Mesendoderm (in vitro differentiated cells): ENCODE measurements at places on chromosomes 12 and 14.

GRCh38 chr12:8678661-8679111 lies 16.1 kb upstream of the MFAP5 start:
- peak; percentile 59 for DNase-seq

GRCh38 chr12:113325916-113326315 lies 9.0 kb downstream of the SLC8B1 start:
- no peak for DNase-seq

DNA sequence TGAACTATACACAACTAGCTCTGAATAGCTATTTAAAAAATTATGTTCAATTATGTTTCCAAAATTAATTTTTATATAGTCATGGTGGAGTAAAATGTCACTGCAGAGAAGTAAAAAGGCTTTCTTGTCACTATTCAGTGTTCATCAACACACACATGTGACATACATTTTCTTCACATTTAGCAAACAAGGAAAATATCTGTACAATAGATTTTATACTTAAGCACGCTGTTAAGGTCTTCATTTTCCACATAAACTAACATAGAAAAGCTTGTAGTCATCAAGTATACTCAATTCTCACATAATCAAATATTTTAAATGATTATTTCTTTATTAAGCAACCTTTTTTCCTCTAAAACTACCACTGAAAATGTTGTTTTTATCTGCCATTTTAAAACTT lies 141.2 kb upstream of the DIO2 start:
- no peak for DNase-seq

DNA sequence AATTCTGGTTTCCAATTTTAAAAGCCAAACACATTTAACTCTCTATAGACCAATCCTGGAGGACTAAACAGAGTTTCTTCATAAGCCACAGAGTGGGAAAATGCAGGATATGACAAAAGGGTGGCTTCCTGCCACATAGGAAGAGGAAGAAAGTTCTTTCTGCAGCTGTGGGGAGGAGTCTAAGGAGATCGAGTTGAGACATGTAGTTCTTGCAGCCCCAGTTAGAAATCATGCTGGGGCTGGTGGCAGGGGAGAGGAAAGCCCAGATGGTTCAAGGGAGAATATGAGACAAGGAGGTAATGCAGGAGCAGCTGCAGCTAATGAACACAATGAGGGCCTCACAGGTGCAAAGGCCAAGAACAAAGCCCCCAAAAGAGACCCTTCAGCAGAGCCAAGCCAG lies 85.0 kb upstream of the ARID2 start:
- DNase-seq = no peak

DNA sequence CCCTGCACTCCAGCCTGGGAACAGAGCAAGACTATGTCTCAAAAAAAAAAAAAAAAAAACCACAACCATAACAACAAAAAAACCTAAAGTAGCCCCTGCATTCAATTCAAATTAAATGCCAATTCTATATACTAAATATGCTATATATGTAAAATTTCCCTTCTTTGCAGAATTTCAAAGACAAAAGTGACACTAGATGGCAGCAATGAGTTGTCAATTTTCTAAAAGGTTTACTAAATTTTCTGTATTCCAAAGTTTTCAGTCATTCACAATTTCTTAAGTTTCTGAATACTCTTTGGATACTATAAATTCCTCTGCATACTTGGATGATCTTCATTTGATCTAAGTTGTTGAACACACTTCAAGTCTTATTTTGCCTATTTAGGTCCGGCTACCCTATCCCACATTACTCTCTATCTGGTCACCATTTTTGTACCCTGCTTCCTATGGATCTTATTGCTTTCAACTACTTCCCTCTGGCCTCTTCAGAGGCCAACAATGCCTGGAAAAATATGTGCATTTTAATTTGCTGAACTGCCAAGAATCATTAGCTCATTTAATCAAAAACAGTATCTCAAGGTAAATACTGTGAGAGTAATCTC lies 27.9 kb downstream of the HNRNPC start:
- no peak for DNase-seq

GRCh38 chr14:54683882-54684794 lies 117.2 kb downstream of the SAMD4A start:
- DNase-seq = peak; percentile 79

GRCh38 chr14:53153702-53154112 lies 584 bp upstream of the DDHD1 start:
- no peak for DNase-seq

DNA sequence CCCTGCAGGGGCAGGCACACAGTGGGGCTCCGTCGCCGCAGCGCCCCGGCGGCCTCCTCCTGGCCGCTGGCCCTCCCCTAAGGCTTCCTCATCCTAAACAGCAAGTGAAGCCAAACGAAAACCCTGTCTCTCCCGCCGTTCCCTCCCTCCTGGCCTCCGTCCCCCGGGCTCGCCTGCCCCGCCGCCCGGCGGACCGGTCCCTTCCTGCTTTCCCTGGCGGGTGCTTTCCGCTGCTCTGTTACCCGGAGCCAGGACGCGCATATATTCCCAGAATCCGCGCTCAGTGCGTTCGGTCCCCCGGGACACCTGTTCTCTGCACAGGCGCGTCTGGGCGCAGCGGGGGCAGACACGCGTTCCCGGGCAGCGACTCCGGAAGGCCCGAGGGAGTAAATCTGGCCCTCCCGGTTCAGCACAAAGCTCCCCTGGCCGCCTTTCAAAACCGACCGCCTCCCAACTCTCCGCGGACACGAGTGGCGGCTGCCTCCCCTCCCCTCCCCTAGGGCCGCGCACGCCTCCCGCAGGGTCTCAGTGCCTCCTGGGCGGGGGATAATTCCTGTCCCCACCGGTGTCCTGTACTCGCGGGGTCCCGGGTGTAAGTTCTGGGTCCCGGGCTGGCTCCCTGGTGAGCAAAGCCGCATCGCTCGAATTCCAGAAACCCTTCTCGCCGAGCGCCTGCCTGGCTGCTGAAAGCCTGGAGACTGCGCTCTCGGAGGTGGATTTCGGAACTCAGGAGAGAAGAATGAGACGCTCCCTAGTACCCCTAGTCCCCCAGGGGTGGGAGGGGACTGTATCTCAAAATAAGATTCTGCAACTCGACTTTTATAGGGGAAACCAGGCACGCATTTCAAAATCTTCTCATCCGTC lies 21.4 kb upstream of the CEP170B start:
- DNase-seq = peak; percentile 84

- DNase-seq = no peak
These were observed 2.0 kb upstream of the HECTD1 start for GRCh38 chr14:31209605-31210004.

DNA sequence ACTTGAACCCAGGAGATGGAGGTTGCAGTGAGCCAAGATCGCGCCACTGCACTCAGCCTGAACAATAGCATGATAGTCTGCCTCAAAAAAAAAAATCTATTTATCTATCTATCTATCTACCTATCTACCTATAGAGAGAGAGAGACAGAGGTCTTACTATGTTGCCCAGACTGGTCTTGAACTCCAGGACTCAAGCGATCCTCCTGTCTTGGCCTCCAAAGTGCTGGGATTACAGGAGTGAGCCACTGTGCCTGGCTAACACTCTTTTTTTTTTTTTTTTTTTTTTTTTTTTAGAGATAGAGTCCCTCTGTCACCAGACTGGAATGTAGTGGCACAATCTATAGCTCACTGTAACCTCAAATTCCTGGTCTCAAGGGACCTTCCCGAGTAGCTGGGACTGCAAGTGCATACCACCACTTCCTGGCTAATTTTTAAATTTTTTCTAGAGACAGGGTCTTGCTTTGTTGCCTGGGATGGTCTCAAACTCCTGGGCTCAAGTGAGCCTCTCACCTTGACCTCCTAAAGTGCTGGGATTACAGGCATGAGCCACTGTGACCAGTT lies 1.9 kb downstream of the FAM186A start:
- DNase-seq = peak; percentile 82

DNA sequence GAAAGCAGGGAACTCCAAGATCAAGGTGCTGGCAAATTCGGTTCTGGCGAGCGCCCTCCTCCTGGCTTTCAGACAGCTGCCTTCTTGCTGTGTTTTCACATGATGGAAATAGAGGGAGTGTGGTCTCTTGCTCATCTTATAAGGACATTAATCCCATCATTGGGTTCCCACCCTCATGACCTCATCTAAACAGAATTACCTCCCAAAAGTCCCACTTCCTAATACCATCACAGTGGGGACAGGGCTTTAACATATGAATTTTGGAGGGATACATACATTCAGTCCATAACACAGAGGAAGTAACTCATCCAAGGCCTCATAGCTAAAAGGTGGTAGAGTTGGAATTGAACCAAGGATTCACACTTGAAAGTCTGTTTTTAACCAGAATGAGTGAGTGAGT lies 28.6 kb downstream of the DYRK2 start:
- DNase-seq = no peak

- DNase-seq = no peak
These were observed 137.5 kb downstream of the FBXL14 start for GRCh38 chr12:1456885-1457284.

DNA sequence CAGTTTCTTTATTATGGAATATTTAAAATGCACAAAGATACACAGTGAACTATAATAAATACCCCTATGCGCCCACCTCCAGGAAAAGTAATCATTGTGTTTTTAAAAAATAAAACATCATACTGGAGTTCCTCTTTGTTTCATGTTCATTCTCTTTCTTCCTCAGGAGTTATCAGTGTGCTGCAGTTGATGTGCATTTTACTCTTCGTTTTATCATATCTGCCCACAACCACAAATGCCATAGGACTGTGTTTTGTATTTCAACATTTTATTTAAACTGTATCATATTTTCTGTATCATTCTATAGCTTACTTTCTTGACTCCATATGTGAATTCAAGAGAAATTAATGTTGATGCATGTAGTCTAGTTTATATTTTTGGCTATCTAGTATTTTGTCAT lies 53.9 kb downstream of the TSHR start:
- DNase-seq = no peak

DNA sequence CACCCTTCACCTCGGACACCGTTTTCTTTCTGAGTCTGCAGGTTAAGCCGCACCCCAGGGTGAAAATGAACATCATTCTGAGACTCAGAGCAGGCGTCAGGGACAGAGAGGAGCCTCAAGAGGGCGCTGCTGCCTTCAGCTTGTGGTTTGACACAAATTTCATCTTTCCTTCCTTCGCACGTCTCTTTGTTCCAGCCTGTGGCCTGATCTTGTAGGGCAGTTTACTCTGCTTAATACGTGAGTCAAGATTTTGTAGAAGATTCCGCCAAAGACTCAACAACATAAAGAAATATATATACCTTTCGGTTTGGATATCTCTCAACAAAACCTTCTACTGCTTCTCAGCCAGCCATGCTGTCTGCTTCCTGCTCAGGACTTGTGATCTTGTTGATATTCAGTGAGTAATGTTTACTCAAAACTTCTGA lies 329.3 kb upstream of the OR4E1 start:
- peak; percentile 63 for DNase-seq

DNA sequence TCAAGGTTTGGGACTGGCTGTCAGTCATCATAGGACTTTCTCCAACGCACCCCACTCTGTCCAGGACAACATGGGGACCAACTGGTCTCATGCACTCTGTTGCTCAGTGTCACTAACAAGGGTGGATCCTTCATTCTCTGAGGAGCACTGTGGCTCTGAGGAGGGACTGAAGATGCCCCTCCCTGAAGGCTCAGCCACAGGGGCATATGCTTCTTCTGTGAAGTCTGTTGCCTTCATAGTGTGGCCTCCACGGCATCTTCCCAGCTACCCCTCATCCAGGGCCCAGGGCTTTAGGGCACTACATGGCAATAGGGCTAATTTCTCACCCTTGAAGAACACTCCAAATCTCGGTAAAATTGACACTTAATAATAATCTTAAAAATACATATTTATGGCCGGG lies 14.3 kb upstream of the IFI27L2 start:
- no peak for DNase-seq

- DNase-seq = no peak
These were observed 16.7 kb downstream of the DHX37 start for GRCh38 chr12:124972211-124972610.

DNA sequence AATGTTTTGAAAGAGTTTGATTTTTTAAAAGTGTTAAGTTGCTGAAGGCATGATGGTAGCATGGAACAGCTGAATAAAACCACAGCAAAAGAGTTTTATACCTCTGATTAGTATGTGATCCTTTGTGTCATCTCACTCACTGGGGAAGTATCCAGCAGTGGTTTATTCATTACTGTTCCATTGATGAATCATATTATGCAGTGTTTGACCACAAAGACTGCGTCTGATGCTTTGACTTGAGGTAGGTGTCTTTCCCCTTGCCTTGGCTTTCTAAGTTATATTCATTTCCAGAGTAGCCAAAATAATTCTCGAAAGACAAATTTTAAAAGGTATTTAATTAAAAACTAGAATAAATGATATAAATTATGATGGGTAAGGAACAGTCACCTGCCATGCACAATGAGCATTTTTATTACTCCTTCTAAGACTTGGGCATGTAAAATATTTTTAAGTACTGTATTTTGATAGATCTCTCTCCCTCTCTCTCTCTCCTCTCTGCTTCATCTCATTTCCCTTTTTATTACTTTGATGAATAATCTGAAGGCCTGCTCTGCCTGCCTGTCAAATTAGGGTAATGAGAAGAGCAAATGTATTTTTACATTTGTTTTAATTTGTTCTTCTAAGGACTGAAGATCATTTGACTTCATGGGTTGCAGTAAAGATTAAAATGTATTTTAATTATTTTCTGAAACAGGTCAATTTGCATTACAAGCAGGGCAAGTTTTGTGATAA lies 164.9 kb downstream of the NAV3 start:
- no peak for DNase-seq

DNA sequence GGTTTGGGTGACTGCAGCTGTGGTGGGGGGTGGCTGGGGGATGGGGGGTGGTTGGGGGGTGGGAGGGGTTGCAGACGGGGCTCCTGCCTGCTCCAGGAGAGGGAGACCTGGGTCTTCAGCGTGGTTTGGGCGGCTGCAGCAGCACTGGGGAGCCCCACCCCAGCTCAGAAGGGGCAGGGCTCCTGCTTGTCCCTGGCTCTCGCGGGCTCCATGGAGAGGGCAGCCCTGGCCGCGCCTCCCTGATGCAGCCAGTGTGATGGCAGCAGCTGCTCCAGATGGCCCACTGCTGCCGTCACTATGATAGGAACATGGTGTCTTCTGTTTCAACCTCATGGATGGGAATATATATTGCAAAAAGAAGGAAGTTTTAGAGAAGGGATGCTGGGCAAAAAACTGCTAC lies 22.9 kb downstream of the TRHDE start:
- no peak for DNase-seq

DNA sequence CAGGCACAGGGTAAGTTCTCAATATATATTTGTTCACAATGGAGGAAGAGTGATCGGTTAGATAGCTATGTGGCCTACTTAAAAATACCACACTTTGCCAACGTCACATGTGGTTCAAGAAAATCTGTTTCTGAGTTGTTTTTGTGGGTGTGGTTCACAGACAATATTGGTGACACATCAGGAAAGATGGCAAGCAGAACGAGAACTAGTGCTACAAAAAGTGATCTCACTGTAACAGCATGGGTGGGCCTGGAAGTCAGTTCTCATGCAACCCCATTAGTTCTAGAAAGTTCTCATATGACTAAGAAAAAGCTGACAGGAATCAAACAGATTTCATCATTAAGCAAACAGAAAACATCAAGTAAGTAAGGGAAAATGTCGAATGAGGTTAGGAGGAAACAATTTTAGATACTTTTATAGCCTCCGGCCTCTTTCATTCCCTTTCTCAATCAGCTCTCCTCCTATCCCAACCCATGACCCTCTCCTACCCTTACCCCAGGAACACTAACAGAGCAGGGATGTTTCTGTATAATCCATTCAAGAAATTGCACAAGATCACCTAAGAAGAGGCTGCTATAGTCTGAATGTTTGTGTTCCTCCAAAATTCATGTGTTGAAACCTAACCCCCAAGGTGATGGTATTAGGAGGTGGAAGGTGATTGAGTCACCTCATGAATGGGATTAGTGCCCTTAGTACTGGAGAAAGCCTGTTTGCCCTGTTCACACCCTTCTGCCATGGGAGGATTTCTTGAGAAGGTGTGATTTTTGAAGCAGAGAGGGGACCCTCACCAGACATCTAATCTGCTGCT lies 15.5 kb upstream of the NTN4 start:
- DNase-seq = peak; percentile 49

- DNase-seq = no peak
These were observed 15.8 kb downstream of the ITPR2 start for GRCh38 chr12:26817183-26817591.
